Esophagus mucosa (tissue), 1 donor: ENCODE measurements at places on chromosomes 4 and X.

- peak; percentile 97 for ATAC-seq
Measured at GRCh38 chr4:112296949-112297880, at the start of gene ALPK1. TSS of gene ALPK1 (plus strand) at chr4:112297369.

DNA sequence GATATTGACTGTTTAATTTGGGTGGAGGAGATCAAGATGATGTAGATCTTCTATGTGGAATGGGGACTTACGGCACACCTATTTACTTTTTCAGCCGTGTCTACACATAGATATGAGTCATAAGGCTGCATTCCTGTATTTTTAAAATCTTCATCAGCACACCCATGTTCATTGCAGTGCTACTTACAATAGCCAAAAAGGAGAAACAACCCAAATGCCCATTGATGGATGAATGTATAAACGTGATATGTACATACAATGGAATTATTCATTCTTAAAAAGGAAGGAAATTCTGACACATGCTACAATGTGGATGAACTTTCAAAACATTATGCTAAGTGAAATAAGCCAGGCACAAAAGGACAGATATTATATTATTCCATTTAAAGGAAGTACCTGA lies 98.6 kb downstream of the AASDH start:
- no peak for ATAC-seq

GRCh38 chr4:52853351-52853750 lies 8.8 kb upstream of the RASL11B start:
- ATAC-seq: no peak

GRCh38 chr4:5503336-5503936 lies 204.9 kb downstream of the EVC2 start:
- no peak for ATAC-seq

DNA sequence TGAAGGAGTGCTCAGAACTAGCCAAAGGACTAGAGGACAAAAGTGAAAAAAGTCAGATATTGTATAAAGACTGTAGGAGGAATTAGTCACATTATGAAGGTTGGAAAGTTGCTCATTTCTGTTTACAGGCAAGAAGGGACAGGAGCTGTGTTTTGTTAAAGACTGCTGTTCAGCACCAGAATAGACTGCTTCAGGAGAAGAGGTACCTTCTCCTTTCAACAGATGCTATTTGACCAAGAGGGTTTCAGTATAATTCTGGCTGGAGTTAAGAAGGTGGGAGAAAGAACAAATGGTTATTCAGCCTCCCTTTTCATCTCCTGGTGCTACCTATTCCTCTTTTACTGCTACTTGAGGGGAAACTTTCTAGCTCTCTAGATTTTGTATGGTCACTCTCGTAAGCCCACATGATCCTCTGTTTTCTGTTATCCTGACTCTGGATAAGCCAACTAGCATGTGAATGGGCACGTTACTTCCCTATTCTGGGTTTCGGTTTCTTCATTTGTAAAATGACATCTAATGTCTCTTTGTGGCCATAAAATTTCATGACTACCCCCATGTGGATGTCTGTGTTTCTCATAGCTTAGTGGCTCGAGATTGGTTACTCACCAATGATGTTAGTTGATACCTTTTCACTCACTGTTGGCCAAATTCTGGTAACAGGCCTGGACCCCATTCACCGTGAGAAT lies 68.9 kb downstream of the SH2D1A start:
- no peak for ATAC-seq

- no peak for ATAC-seq
Measured at GRCh38 chrX:129984111-129984958, 1.9 kb downstream of the BCORL1 start.

- peak; percentile 42 for ATAC-seq
Measured at GRCh38 chrX:69158166-69158980, 6.9 kb downstream of the PJA1 start.

DNA sequence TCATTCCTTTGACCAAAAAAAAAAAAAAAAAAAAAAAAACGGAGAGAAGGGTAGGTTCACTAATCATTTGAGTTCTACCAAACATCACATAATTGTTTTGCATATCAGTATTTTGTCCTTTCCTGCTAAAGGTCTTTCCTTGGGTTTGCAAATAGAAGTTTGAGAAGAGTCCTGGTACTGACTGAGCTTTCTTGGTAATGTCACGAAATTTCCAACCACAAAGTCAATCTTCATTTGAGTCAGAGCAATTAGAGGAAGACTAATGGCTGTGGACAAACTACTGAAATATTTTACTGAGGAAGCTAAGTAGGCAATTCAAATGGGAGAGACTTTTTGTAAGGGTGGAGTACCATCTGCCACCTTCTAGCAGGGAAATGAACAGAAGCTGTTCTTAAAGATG lies 21.7 kb upstream of the CD40LG start:
- no peak for ATAC-seq

DNA sequence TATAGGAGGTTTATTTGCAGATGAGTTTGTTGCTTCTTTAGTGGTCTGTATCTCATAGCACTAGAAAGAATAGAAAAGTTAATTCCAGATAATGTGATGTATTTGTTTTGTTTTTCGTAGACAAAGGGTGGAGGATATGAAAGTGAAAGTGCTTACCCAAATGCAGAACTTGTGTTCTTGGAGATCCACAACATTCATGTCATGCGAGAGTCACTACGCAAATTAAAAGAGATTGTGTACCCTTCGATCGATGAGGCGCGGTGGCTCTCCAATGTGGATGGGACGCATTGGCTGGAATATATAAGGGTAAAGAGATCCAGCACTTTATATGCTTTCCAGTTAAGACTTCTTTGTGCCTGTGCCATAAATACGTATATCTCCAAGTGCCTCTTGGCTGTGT lies 43.3 kb downstream of the MTMR1 start:
- no peak for ATAC-seq

DNA sequence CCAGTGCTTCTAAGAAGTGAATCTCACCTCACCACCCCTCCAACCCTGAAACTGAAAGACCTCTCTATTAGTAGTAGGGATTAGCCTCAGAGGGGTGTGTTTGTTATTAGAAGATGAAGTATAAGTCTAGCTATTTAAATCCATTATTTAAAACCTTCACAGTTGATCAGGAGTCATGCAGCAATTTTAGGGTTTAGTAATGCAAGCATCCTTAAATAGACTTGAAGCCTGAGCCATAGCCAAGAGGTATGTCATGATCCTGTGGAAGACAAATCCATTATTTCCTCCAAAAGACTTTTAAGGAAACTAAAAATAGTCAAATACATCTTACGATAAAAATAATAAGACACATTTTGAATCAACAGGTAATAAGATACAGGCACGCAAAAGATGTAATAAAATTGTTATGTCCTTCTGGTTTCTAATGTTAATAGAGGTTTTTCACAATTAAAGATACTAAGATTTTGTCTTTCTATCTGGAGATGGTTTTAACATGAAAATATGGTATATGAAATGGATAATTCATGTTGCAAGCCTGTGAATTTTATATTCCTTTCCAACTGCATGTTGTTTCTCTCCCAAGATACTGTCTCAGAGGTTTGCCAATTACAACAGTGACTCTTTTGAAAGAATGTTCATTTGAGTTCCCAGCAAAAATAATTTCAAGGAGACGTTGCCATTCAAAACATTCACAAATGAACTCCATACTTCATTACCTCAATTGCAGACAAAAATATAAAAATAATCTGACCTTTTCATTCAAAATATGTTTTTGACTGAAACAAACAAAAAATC lies 68.0 kb downstream of the LUZP4 start:
- no peak for ATAC-seq

- no peak for ATAC-seq
Measured at GRCh38 chr4:21032089-21032645, 331.9 kb downstream of the PACRGL start.

- no peak for ATAC-seq
Measured at GRCh38 chr4:180668732-180669131, 1574.5 kb upstream of the TENM3 start.

GRCh38 chr4:1981251-1982058 lies 27.3 kb downstream of the NELFA start:
- peak; percentile 34 for ATAC-seq

DNA sequence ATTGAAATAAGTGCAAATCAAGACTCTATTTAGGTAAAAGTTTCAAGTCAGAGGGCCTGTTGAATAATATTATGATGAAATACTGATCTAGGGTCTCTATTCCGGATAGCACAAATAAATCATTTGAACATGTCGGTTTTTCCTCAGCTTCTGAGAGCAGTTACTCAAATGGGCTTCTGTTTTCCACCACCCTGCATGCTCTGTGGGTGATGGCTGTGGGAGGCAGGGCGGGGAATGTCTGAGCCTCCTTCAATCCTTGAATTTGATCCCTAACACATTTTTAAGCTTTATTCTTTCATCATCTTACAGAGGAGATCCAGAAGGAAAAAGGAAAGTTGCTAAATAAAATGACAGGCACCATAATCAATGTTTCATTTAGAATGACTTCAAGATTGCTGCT lies 8.5 kb downstream of the UNC5C start:
- no peak for ATAC-seq

- ATAC-seq: no peak
Measured at GRCh38 chr4:146407257-146407656, 114.5 kb downstream of the SLC10A7 start.

GRCh38 chr4:185471235-185472102 lies at the start of gene CCDC110:
TSS of gene CCDC110 (minus strand) at chr4:185471733. CDS start at chr4:185471683, 50 bp downstream.
- peak; percentile 100 for ATAC-seq

DNA sequence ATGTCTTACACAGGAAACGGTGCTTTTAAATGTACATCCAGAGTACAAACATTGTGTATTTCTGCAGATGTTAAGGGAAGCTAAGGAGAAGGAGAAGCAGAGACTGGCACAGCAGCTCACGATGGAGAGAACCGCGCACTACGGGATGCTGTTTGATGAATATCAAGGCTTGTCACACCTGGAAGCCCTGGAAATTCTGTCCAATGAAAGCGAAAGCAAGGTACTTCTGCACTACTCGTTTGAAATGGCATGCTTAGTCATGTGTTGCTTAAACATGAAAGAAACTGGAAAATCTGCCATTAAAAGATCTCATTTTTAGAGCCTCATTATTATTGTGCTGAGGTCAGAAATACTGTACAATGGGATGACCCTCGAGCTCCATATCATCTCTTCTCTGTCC lies 47.2 kb downstream of the FAM114A1 start:
- ATAC-seq: no peak

- peak; percentile 21 for ATAC-seq
Measured at GRCh38 chr4:139901531-139902320, 236.1 kb downstream of the MGST2 start.

GRCh38 chrX:77949840-77950239 lies 19.6 kb downstream of the PGAM4 start:
- no peak for ATAC-seq

GRCh38 chrX:9205599-9206223 lies 171.8 kb upstream of the FAM9B start:
- no peak for ATAC-seq

GRCh38 chrX:124548571-124548970 lies 202.2 kb downstream of the SH2D1A start:
- ATAC-seq: no peak

GRCh38 chrX:33134164-33134563 lies 77.2 kb downstream of the DMD start:
- ATAC-seq: no peak

GRCh38 chr4:1565598-1566295 lies 118.4 kb downstream of the FAM53A start:
- no peak for ATAC-seq

DNA sequence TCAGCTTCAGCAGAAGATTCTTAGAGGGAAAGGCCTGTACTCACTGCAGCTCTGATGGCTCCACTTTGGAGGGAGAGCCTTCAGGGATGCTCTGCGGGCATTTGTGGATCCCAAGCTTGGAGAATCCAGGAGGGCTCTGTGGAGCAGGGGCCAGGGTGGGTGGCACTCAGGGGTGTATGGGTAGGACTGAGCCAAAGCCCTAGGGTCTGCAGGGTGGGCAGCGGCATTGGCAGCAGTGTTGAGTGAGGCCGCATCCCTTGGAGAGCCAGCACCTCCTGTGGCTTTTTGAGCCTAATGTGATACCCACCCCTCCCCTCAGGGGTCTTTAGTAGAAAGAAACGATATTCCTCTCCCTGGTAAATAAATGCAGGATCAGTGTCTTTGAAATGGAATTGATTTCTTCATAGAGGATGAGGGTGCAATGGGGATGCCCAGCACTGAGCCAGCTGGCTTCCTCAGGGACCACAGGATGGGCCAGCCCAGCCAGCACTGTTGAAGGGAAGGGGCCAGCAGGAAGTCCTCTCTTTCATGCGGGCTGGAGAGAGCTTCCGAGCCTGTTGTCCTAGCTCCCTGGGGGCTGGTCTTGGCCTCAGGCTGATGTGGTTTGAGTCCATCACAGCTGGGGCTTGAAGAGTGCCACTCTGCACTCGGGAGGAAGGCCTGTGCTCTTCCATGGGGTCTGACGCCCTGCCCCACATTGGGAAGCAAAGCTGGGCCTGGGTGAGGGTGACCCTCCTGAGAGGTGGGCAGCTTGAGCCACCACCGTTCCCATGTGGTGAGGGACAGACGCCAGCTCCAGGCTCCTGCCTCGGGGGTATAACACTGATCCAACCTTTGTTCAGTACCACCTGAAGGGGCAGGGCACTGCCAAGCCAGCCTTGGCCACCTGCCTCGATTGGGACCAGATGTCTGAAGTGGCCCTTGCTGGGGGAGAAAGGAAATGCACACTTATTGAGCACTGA lies 49.5 kb downstream of the PSAPL1 start:
- ATAC-seq: peak; percentile 11

GRCh38 chr4:110085131-110085530 lies 113.3 kb downstream of the ELOVL6 start:
- ATAC-seq: no peak

- ATAC-seq: no peak
Measured at GRCh38 chrX:38452603-38453002, 100.2 kb downstream of the OTC start.

DNA sequence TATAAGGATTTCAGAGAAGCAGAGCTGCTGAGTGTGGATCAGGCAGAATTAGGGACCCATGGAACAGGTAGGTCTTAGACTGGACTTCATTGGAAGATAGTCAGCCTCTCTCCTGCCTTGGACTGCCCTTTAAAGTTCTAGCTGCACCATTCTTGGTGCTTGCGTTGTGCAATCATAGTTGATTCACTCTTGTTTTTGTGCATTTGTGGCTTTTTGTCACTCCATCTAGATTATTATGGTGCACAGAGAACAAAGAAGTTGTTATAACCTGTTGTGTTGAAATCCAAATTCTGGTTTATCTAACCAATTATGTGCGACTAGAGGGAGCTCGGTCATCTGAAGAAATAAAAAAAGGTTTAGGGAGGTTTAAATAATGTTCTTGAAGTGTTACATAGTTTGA lies 59.3 kb downstream of the JADE1 start:
- no peak for ATAC-seq

DNA sequence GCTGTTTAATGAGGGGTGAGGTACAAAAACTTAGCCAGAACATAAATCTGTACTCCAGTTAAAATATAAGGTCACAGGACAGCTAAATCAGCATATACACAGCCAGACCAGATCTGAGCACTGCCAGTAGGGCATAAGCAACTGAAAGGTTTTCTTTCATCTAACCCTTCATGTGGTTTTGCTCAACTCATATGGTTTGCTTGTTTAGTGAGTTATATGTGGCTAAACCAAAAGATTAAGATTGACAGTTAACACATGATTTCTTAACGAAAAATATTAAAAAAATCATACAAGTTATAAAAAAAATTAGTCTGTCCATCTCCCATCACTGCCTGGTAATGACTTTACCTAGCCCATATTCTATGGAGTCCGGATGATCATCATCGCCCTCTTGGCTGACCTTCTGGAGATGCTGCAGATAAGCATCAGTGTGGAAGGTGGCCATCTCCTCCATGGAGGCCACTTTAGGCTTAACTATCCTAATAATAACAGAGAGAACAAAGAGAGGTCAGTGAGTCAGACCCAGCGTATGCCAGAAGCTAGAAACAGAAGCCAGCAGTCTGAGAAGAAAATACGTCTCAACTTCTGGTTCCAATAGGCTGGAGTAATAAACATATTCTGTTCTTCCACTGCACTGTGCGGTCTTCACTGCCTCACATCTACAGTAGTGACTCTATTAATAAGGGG lies 4.1 kb downstream of the HDAC8 start:
- no peak for ATAC-seq
